ENCODE measurements at places on chromosomes 1 and 21. TPM values are rescaled to one million over a fixed set of nuclear protein-coding genes. Genes with fewer than 3 reads are reported as not detected.

NUP210L gene
- total RNA-seq = not detected

DIO1 gene
- total RNA-seq = not detected

SPRR2B gene
- total RNA-seq = not detected

RGS16 gene
- total RNA-seq = 0.10 TPM

SLC22A15 gene
- total RNA-seq = 0.50 TPM

VHLL gene
- total RNA-seq = not detected

RGS1 gene
- total RNA-seq = not detected

C2CD4D gene
- total RNA-seq = not detected

ACOT11 gene
- total RNA-seq = 0.69 TPM

All from cardiac ventricle fibroblast (primary cell).